ENCODE measurements at places on chromosomes 11 and 22.

GRCh38 chr22:46084943-46085827 is 65.1 kb upstream of the PPARA start:
- DNase-seq = no peak

GRCh38 chr11:113475160-113475761 is at the start of gene DRD2:
TSS of gene DRD2 (minus strand) at chr11:113475398. CDS start at chr11:113424651, 50,747 bp downstream.
- no peak for DNase-seq

DNA sequence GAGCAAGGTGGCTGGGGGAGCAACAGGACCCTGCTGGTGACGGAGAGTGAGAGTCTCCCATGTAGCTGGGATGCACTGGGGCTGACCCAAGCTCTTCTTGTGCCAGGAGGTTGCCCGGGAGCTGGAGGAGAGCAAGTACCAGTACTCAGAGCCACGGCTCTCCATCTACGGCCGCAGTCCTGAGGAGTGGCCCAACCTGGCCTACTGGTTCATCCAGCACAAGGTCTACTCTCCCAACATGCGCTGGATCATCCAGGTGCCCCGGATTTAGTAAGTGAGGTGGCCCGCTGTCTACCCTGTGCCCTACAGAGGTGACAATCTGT is 40.4 kb downstream of the AMPD3 start:
- DNase-seq = no peak

GRCh38 chr22:44575381-44576268 is 77.6 kb upstream of the RTL6 start:
- DNase-seq = peak; percentile 11

Data from urinary bladder (tissue), 4 donors.